ENCODE measurements at places on chromosomes 4 and X.

DNA sequence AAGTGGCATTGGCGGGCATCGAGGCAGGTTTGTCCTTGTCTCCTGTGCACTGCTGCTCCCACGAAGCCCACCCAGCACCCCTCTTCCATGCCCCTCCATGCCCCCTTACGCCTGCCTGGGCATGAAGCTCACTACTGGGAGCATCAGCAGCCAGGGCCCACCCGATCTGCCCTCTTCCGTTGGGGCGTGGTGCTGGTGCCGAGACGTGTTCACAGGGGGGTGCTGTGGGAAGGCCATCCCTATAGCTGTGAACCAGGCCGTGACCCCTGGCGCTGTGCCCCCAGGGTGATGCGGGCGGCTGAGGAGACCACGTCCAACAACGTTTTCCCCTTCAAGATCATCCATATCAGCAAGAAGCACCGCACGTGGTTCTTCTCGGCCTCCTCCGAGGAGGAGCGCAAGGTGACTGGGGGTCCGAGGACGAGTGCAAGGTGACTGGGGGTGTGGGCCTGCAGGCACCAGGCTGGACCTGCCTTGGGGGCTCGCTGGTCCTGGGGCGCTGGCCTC, 19.3 kb upstream of the ADD1 start:
- no peak for DNase-seq

DNA sequence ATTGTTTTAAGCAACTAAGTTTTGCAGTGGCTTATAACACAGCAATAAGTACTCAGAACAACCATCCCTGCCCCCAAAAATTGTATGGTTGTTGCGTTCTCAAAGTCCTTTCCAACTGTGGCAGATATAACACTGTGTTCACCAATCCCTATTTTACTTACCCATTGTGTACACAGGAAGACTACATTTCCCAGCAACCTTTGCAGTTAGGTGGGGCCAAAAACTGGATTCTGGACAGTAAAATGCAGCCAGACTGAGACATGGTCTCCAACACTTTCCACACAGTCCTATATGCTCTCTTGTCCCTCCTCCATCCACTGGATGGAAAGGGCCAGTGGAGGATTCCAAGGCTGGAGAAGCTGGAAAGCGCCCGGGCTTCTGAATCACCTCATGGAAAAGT, 523.6 kb downstream of the BCOR start:
- DNase-seq: no peak

DNA sequence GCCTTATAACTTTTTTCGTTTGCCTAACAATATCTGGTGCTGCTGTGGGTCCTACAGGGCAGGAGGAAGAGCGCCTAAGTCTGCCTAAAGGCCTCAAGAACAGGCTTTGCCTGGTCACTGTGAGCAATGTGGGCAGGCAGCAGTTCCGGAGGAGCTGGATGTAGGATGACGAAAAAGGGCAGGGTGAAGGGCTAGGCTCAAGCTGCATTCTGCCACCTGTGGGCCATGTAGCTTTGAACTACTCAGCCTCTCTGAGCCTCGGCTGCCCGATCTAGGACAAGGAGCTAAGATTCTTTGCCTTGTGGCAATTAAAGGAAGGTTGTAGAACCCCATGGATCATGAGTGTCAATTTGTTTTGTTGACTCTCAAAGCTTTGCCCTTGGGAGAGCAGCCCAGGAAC, 57.1 kb upstream of the MAMLD1 start:
- no peak for DNase-seq

DNA sequence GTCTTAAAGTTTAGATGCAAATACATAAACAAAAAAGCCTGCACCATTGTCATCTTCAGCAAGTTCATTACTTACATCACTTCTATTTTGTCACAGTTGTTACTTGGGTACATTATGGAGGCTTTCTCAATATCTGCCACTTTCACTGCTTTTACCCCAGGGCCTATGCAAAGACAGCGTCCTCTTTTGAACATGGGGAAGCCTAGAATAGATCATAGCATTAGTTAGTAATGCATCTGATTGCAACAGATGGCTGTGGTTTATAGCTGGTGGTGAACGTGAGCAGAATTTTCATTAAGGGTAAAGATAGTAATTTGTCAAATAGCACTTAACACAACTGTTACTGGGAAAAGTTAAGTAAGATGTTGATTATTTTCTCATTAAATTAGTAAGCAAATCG, 729 bp downstream of the CXCL11 start:
- DNase-seq: no peak

GRCh38 chr4:1500231-1500965, 94.2 kb upstream of the NKX1-1 start:
- no peak for DNase-seq

DNA sequence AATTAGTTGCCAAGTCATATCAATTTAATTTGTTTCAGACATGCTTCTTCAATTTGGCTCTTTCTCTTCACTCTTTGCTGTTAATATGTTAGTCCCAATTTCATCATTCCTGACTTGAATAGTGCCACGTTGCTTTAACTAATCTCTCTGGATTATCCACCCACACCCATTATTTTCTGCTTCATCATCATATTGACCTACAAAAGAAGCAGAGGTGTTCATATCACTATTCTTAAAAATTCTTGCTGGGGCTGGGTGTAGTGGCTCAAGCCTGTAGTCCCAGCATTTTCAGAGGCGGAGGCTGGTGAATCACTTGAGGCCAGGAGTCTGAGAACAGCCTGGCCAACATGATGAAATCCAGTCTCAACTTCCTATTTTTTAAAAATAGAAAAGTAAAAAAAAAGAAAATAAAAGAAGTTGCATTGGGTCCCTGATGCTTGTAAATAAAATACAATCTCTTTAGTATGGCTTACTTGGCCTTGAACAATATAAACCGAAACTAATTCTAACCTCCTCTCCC, 65.7 kb upstream of the KCNIP4 start:
- no peak for DNase-seq

Measured in esophagus squamous epithelium (tissue), 5 donors.